GM23338 (cell line): ENCODE measurements at places on chromosomes 7 and 10.

- DNase-seq, result no peak
Measured at GRCh38 chr10:29028486-29028885, 260.4 kb upstream of the LYZL1 start.

DNA sequence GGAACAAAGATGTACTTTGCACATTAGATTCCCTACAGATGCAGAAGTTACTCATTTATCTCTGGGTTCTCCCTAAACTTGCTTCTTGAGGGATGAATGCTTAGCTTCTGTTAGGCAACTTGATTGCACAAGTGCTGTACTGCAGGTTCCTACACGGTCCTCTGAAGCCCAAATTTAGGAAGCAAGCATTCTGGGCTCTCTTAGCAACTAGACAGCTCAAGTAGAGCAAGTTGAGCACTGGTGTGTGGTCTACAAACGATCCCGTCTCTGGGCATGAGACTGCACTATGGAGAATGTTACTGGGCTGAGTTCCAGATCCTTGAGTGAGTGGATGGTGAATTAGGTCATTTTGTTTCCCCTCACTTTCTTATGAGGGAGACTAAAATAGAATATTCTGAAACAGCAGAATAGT is 14.3 kb downstream of the SEMA3D start:
- no peak for DNase-seq

- no peak for DNase-seq
Measured at GRCh38 chr7:50456371-50457123, 6.4 kb upstream of the FIGNL1 start.

DNA sequence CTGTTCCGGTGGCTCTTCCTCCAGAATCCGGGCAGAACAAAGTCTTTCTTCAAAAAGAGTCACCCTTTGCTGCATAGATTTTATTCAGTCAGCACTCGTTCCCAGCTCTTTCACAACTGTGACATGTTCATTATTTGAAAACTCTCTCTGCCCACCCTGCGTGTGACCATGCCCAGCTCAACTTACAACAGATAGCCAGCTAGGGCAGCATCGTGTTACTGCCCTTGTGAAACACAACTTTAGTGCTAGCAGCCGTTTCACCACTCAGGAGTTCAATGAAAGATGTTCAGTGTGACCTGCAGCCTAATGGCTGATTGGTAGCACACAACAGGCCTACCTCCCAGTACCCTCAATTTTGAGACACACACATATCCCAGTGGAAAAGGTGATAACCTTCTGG is 57.9 kb downstream of the ZNF438 start:
- no peak for DNase-seq

DNA sequence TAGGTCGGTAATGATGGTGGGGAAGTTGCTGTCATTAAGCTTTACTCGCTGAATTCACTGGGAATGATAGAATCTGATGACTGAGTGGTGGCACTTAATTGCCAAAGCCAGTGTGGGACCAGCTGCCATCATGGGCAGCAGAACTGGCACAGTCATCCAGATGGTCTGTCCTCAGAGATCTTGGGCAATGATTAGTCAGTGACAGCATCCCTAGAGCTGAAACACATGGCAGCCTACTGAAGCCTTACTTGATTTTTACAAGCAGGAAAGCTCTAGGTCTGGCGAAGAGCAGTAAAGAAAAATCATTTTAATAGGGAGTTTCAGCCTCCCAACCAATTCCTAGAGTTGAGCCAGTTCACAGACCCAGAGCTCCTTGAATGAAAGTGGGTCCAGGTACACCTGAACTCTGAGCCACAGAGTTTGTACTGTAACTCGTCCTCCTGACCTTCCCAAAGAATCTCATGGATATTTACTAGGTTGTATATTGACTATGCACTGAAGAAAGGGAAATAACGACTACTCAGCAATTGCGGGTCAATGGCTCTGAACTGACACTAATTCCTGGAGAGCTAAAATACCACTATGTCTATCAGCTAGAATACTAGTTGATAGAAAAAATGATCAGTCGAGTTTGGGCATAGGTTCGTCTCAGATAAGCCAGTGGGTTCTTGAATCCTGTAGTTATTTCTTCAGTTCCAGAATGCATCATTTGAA is 4.4 kb upstream of the ASB13 start:
- DNase-seq, result no peak
